Activated CD4-positive, CD25-positive, alpha-beta regulatory T cell (primary cell): ENCODE measurements at places on chromosomes 2 and 18.
A peak's percentile ranks its signal among the peaks of the same experiment; 100 is the strongest.

DNA sequence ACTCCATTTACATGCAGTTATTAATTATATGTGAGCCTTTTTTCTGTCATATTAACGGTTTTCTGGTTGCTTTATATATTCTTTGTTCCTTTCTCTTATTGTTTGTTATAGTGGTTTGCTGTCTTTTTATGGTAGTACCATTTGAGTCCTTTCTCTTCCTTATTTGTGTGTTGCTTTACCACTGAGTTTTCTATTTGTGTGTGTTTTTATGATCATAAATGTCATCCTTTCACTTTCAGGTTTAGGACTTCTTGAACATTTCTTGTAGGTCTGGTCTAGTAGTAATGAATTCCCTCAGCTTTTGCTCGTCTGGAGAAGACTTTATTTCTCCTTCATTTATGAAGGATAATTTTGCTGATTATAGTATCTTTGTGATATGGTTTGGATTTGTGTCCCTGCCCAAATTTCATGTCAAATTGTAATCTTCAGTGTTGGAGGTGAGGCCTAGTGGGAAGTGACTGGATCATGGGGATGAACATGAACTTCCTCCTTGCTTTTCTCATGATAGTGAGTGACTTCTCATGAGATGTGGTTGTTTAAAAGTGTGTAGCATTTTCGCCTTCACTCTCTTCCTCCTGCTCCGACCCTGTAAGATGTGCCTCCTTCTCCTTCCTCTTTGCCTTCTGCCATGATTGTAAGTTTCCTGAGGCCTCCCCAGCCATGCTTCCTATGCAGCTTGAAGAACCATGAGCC is 11.5 kb downstream of the GCC2 start:
- DNase-seq, result no peak

GRCh38 chr18:54923339-54923956 is 35.8 kb downstream of the CCDC68 start:
- no peak for DNase-seq

DNA sequence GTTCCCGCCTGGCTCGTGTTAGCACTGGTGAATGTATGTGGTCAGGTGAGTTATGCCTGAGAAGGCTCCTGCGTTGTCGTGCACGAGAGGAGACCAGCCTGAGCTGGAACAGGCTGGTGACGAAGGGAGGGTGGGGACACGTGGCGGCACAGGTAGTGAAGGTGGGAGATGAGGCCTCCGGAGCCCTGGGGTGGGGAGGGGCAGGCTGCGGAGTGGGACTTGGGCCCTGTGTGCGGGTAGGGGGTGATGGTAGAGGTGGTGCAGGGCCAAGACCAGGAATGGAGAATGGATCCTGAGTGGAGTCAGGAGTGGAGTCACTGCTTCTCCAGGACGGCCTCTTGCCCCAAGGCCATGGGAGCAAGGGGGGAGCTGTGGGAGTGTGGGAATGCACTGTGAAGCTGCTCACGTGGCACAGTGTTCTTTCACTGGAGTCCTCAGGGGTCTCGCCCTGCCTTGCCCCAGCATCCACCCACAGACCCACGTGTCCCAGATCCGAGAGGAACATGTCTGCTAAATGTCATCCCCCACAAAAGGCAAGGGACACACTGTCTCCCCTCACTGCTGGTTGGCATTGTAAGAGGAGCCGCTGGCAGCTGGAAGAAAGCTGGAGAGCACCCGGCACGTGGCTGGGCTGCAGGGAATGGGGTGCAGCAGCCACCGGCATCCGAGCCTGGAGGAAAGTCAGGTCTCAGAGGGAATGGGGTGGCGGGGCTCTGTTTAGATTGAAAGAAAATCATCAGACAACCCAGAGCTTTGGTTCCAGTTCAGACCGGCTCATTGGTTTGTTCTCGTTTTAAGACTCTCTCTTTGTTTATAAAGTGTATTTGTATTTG is 63.7 kb downstream of the CYP26B1 start:
- DNase-seq, result no peak

- DNase-seq, result peak; percentile 12
Observed at GRCh38 chr2:86238354-86238753, 39.1 kb downstream of the MRPL35 start.

- peak; percentile 51 for DNase-seq
Observed at GRCh38 chr18:13612196-13612997, 114.0 kb downstream of the FAM210A start.

- no peak for DNase-seq
Observed at GRCh38 chr2:221911890-221912289, 339.8 kb upstream of the EPHA4 start.

GRCh38 chr2:27023740-27024139 is 9.0 kb upstream of the TMEM214 start:
- no peak for DNase-seq

GRCh38 chr2:178761759-178762371 is 45.4 kb downstream of the TTN start:
- no peak for DNase-seq

GRCh38 chr2:233437439-233437955 is 83.2 kb downstream of the DGKD start:
- DNase-seq, result no peak

- DNase-seq, result no peak
Observed at GRCh38 chr2:241796610-241797138, 12.3 kb upstream of the NEU4 start.

GRCh38 chr2:17058772-17059402 is 393.3 kb upstream of the CYRIA start:
- DNase-seq, result no peak

DNA sequence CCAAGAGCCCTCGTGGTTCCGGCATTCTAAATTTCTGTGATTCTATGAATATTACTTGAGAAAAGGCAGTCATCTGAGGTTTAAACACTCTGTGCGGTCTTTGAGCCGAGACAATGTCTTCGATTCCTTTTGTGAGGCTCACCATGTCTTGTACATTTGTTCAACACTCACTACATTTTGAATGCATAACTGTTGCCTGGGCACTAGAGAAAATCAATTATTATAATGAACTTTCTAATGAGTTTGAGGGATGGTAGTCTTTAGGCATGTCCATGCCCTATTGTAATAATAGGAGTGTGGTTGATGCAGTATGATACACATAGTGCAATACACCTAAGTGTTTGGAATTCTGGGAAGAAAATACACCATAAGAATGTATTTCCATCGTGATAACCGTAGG is 703.4 kb downstream of the MBD2 start:
- DNase-seq, result no peak

DNA sequence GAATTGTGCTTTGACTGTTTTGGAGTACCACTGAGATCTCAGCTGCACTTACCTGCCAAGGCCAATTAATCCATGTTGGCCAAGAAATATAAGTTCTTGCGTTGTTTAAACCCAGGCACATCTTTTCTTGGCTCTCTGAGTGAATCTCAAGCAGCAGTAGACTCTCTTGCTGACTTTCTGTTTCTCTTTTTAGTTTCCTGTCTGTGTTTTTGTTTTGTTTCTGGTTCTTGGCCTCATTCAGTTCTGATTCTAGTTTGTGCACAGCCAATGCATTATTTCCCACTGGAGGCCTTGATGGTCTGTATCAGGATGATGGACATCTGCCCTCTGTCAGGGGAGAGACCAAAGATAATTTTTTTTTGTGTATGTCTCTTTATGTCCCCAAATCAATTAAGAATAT is 379.4 kb downstream of the CDH2 start:
- DNase-seq, result no peak

DNA sequence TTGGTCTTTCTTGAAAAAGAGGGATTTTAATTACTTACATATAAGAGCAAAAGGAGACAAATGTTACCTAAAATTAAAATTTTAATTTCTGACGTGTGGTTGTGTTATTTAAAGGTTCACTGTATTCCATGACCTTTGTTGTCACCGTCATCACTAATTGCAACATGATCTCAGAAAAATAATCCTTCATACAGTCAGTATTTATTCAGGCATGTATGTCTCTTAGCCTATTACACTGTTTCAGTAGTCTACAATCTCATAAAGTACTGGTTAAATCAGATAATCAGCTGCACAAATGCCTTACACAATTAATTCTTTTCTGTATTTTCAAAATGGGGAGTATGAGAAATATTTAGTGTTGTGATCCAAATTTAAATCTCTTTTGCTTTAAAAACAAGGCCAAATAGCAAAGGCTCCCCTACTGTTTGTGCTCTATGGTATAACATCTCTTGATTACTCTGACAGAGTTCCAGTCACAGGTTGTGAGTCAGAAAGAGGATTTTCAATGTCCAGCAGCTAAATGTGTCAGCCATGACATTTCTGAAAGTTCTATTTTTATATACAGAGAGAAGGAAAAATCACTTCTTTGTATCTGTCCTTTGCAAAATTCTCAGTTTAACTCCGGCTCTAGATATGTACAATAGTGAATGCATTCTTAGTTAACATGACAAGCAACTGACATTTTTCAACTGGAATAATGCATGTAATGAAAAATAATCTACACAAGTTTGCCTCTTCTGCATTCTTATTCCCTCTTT is 184.0 kb downstream of the FIGN start:
- no peak for DNase-seq

DNA sequence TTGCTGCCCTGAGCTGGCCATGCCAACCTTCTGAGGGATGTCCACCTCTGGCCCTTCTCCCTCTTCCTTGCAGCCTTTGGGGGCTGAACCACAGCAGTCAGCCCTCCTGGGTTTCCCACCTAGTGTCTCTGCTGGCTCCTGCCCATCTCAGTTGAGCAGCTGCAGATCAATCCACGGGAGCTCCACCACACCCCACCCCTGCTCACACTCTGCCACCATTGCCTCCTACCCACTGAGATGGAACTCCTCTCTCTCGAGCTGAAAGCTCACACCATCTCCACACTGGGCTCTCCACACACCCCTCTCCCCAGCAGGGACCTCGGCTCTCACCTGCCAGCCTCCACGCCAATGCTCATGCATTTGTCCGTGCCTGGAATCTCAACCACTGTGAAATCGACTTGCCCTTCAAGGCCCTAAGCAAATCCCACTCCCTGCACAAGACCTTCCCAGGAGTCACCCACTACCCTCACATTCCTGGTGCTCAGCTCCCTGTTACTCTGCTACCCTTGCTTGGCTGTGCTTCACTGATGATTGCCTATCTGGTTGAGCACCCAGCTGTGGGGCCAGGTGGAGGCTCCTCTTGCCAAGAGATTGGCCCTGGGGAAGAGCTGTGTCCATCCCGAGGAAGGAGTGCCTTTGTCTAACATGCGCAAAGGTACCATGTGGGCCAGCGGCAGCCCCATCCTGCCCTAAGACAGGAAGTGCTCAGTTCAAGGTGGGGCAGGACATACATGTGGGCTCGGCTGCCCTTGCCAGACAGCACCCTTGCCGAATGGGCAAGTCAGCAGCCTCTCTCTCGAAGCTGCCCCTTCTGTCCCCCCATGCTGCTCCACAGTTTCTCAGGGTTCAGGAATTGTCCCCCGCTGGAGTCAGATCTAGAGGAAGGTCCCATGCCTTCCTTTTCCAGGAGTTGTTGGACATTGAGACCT is 208.7 kb downstream of the CYP26B1 start:
- no peak for DNase-seq

- DNase-seq, result no peak
Observed at GRCh38 chr2:13260402-13260801, 543.7 kb downstream of the TRIB2 start.

DNA sequence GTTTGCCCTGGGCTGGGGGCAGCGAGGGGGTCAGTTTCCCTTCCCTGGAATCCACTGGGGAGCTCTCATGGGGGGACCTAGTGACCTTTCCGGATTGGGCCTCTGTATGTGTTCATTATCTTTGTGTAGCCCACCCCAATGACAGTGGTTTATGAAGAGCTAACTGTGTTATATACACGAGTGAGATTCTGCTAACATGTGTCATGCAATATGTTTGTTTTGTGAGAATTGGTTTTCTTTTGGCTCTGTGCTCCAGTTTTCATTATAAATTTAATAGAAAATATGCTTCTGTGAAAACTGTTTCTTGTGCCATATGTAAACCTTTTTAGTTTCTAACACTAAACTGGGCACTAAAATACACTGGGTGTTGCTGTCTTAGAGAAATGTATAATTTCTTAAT is 110.6 kb downstream of the WDSUB1 start:
- DNase-seq, result no peak

DNA sequence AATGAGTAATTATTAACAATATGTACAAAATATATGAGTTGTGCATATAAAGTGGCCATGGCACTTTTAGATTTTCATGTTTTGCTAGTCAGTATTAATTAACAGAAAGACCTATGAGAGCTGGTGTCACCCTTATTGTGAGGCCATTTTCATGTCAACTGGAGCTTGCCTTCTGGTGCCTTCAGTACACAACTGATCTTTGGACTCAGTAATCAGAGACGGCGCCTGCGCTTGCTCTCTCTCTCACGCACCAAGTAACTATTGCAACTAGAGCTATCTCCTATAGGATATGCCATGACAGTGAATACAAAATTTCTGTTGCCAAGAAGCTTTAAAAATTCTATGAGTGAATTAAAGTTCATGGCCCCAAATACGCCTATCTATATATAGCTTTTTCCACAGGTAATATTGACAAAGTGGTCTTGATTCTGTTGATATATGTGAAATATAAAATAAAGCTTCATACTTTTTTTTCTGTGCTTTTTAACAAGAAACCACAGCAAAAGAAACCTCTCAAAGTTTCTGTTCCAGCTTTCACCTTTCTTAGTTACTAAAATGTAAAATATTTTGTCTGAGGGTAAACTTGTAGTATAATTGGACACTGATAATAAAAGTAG is 2.9 kb downstream of the SERTAD2 start:
- DNase-seq, result no peak
